ENCODE measurements at places on chromosomes 6 and 20. TPM values are rescaled to one million over a fixed set of nuclear protein-coding genes. Genes with fewer than 3 reads are reported as not detected.

- DNase-seq: no peak
Measured at GRCh38 chr6:80209430-80209829, 103.0 kb downstream of the BCKDHB start.

GRCh38 chr20:11076434-11077105, 402.8 kb upstream of the JAG1 start:
- no peak for DNase-seq

The TGM3 gene
- not detected for total RNA-seq

The EFCAB8 gene
- not detected for total RNA-seq

The KIF25 gene
- 0.39 TPM for total RNA-seq

The MCHR2 gene
- not detected for total RNA-seq

The ZSCAN23 gene
- 1.2 TPM for total RNA-seq

All from heart right ventricle (tissue), 16 donors.